ENCODE measurements at places on chromosomes 12 and 14.

- DNase-seq: peak; percentile 13
These were observed 56.9 kb downstream of the LIN52 start for GRCh38 chr14:74141703-74142102.

- DNase-seq: peak; percentile 52
These were observed 7.0 kb downstream of the MYL2 start for GRCh38 chr12:110913119-110914056.

- DNase-seq: no peak
These were observed 21.6 kb upstream of the CCND2 start for GRCh38 chr12:4251967-4252366.

DNA sequence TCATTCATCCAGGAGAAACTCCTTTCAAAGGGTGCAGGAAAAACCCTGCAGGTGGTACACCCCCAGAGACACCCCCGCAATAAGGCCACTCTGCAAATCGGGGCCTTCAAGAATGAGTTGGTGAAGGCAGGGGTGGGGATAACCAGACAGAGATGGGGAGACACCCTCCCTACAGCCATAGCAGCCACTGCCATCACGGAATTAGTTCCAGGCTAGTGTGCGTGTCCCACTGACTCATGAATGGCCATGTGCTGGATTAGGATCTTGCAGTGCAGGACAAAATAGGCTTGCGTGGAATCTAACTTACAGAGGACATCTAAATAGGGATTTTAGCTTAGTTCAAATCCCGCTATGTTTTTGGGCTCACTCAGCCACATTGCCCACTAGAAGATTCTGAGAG is 37.8 kb downstream of the SPRING1 start:
- no peak for DNase-seq

DNA sequence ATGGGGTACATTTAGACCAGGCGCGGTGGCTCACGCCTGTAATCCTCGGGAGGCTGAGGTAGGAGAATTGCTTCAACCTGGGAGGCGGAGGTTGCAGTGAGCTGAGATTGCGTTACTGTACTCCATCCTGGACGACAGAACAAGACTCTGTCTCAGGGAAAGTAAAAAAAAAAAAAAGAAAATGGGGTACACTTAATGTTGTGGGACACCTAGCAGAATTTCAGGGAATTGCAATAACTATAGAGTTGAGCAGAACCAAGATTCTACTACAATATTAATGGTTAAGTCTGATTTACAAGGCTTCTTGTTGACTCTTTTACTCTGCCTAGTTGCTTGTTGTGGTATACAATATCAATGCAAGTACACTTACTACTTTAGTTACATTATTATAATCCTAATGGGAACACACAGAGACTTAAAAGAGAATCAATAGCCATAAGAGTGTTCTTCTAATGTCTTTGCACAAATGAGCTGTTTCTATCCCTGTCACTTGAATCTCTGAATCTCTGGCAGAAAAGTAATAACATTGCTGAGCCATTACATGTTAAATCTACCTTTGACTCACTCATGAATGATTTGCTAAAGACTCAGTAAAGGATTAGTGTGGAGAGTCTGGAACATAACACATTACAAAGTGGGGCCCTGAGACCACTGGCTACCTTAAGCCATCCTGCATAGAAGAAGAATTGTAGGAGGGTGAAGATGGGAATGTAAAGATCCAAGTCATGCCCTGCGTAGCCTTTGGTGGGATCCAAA is 22.7 kb downstream of the BEST3 start:
- no peak for DNase-seq

GRCh38 chr14:74213907-74214803 is 25.1 kb upstream of the VSX2 start:
- no peak for DNase-seq

GRCh38 chr12:51195841-51196240 is 22.0 kb downstream of the POU6F1 start:
- no peak for DNase-seq

- DNase-seq: peak; percentile 86
These were observed 48.8 kb downstream of the SYNE2 start for GRCh38 chr14:63901434-63902085.

GRCh38 chr14:49820176-49820575 is 32.4 kb downstream of the NEMF start:
- no peak for DNase-seq

GRCh38 chr12:6646276-6647082 is 753 bp downstream of the ACRBP start:
- DNase-seq: no peak

DNA sequence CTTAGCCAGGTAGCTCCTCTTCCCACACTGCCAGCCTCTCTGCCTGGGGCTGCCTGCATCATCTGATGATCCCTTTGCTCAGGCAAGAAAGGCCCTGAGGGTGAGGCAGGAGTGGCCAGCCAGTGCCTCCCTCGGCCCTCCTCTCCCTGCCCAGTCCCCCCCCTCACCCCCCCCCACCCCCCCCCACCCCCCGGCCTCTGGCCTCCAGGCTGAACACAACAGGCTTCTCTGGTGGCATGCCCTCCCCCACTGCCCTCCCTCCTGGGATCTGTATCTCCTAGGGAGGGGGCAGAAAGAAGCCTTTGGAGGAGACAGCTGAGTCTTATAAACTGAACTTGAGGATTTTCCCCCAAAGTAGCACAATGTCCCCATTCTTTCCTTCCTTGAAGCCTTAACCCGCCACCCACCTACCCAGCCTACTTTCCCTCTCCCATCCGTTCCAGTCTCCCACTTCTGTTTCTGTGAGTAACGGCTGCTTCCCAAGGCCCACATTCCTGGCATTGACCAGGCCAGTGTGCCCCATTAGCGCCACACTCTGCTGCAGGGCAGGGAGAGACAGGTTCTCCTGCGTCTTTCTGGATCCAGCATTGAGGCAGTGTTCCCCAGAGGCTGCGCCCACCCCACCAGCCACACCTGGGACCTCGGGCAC is 82.1 kb downstream of the B4GALNT3 start:
- DNase-seq: no peak

DNA sequence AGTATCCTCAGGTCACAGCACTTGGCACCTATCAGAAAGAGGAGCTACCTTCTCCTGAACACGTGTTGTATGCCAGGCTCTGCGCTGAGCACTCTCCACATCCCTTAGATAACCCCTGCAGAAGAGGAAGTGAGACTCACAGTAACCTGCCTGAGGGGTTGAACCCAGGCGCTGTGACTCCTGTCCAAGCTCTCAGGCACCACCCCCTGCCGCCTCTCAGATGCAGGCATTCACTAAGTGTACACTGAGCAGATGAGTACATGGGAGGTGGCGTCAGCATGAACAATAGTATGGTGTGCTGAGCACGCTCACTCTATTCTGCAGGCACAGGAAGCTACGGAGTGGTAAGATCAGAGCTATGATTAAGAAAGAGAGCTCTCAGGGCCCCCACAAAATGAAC is 21.0 kb upstream of the RIC8B start:
- DNase-seq: no peak

GRCh38 chr12:6468283-6468575 is 2.2 kb downstream of the VAMP1 start:
- peak; percentile 58 for DNase-seq

DNA sequence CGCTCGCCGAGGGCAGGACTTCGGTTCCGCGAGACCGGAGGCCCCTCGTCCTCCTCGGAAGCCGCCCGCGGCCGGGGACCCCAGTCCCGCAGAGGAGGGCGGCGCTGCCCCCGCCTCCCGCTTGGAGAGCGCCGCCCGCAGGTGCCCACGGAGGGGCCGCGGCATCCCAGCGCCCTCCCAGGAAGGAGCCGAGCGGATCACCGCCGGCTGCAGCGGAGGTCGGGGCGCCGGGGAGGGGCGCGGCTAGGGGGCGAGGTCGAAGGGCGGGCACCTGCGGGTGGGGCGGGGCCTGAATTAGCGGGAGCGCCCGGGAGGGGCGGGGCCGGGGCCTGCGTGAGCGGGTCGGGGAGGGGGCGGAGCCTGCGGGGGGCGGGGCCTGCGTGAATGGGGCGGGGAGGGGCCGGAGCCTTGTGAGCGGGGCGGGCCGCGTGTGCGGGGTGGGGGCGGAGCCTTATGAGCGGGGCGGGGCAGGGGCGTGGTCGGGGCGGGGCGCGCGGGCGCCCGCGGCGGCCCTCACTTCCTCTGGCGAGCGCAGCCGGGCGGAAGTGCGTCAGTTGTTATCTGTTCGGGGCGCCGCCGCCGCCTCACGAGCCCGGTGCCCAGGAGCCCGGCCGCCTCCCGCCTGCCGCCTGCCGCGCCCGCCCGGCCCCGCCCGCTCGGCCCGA is at the start of gene FBRSL1:
TSS of gene FBRSL1 (plus strand) at position 550 of the 665 bp plus-strand sequence.
- peak; percentile 95 for DNase-seq

GRCh38 chr14:71574976-71575375 is 357.3 kb upstream of the RGS6 start:
- DNase-seq: no peak

- no peak for DNase-seq
These were observed 397.6 kb downstream of the BCAT1 start for GRCh38 chr12:24551163-24551786.

GRCh38 chr12:131399000-131399399 is 311.9 kb upstream of the SFSWAP start:
- DNase-seq: no peak

- DNase-seq: no peak
These were observed 22.1 kb downstream of the FAIM2 start for GRCh38 chr12:49881415-49882247.

DNA sequence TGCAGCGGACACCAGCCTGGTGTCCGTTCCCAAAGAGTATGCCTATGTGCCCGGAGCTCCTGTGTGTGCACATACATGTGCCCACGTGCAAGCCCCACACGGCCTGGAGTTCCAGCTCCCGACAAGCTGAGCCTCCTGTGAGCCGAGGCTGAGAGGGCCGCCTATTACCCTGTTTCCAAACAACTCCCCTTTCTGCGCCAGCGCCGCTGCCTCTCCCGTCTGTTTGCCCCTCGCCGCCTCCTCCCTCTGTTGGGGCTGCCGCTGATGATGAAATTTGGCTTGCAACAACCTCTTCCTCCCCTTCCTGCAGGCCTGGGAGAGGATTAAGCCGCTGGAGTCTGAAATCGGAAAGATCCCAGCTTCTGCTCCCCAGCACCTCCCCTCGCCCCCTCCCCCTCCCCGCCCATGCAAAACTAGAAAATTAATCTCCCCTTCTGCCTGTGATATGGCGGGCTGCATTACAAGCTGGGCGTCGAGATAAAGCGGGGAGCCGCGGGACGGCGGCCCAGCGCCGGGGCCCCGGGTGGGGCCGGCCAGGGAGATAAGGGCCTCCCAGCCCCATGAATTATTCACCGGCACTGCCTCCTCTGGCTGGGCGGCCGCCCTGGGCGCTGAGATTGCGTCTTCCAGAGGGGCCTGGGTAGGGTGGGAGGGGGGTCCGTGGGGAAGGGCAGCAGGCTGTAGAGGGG is 6.8 kb upstream of the ASIC1 start:
- DNase-seq: peak; percentile 80

GRCh38 chr12:115437061-115437567 is 753.1 kb upstream of the TBX3 start:
- DNase-seq: no peak

DNA sequence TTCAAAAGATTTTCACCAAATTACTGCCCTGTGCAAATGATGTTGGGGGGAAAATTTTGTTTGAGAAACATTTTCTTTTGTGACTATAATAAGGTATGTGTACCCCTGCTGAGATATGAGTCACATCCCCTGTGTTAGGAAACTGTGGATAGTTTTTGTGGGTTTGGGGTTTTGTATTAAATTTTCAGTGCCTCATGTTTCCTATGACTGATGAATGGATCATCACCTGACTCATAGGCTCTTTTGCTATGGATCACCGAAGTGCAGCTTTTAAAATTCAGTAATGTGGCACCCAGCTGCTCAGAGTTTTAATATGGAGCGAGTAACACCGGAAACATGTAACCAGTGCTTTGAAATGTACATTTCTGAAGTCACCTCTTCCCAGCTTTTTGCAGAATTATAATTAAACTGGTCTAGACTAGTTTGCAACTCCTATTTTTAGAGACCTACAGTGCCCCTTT is 167.4 kb upstream of the HMGA2 start:
- peak; percentile 70 for DNase-seq

- DNase-seq: no peak
These were observed 394.1 kb upstream of the FAR2 start for GRCh38 chr12:28755027-28755426.
